BJ (cell line): ENCODE measurements at places on chromosomes 4 and X. TPM values are rescaled to one million over a fixed set of nuclear protein-coding genes. Genes with fewer than 3 reads are reported as not detected.

The PNMA5 gene
- polyA plus RNA-seq: not detected in 2 replicates

DNA sequence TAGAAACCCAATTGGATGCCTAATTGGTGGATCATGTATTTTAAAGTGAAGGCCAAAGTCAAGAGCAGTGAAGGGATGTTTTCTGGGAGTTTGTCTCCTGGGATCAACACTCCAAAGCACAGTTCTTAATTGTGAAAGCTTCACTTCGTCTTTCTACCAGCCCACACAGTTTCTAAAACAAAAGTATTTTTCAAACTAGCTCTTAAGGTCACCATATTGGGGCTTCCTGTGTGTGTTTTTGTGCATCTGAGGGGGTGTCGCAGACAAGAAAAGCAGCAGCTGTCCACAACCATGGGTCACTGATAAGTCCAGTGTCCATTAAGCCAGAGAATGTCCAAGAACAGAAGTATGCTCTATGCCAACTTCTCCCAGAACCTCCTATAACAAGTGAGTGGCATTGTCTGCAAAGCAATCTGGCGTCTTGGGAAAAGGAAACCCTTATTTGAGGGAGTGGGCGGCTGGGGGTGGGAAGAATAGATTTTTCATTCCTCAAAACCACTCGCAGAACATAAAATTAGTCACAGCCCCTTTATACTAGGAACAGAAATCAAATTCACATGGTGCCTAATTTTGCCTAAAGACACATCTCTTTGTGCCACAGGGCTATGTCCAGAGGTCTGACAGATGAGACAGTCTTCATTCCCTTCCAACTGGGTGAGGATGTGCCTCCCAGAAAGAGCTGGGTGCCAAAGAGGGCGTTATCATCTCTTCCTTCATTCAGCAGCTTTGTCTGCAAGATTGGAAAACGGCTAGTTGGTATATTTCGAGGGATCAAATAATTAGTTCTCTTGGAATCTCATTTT is 610.4 kb downstream of the BCOR start:
- DNase-seq: no peak

GRCh38 chrX:69951753-69952152 is 98.0 kb downstream of the AWAT2 start:
- no peak for DNase-seq

DNA sequence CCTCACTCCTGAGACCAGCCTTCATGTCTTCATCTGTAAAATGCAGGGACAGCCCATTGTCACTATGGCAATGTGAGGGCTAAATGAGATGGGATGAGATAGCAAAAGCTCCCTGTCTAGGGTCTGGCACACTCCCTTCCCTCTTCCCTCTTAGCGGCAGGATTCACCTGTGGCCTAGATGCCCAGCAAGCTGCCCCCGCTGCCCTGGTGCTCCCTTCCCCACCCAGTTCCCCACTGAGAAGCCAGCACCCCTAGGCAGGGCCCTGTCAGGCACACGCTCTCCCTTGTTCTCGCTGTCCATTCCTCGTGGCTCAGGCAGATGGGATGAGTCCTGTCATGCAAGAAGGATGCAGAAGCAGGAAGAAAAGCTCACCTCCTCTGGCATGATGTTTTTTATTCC is 49.2 kb upstream of the PJA1 start:
- no peak for DNase-seq

The ADGRG4 gene
- 0.01 TPM in 2 replicates for polyA plus RNA-seq

GRCh38 chr4:41024556-41025491 is 189.5 kb downstream of the APBB2 start:
- DNase-seq: no peak

The ARMCX2 gene
- 54.5 and 73.7 TPM in 2 replicates for polyA plus RNA-seq

DNA sequence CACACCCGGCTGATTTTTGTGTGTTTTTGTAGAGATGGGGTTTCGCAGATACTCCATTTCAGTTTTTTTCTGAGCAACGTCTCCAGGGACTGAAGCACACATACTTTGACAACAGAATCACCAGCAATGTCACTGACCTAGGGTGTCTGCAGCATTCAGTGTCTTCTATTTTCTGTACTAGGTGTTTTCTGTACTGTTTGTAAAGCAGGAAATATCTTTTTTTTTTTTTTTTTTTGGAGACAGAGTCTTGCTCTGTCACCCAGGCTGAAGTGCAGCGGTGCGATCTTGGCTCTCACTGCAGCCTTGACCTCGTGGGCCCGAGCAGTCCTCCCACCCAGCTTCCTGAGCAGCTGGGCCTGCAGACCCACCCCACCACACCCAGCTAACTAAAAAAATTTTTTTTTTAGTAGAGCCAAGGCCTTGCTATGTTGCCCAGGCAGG is 8.9 kb downstream of the ADD1 start:
- no peak for DNase-seq

The SPINK2 gene
- polyA plus RNA-seq: not detected in 2 replicates

The IL2 gene
- not detected in 2 replicates for polyA plus RNA-seq

- DNase-seq: no peak
Observed at GRCh38 chrX:129686422-129686948, 31.7 kb upstream of the APLN start.

GRCh38 chr4:140839888-140840790 is 84.0 kb upstream of the TBC1D9 start:
- DNase-seq: no peak

- DNase-seq: no peak
Observed at GRCh38 chr4:168811786-168812651, 198.0 kb downstream of the CBR4 start.

The NDST4 gene
- not detected in 2 replicates for polyA plus RNA-seq

- DNase-seq: no peak
Observed at GRCh38 chr4:67658302-67658701, 42.7 kb downstream of the UBA6 start.

The SMC1A gene
- 18.7 and 22.4 TPM in 2 replicates for polyA plus RNA-seq

DNA sequence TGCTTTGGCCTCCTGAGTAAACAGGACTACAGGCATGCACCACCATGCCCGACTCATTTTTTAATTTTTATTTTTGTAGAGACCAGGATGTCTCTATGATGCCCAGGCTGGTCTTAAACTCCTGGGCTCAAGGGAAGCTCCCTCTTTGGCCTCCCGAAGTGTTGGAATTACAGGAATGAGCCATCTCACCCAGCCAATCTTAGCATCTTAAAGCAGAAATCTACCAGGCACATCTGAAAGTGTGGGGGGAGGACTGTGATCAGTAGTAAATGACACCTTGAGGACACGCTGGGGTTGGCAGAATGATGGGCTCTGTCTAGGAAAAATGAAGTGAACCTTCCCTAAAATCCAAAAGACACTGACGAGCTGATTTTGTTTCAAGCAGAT is 149.2 kb downstream of the SPATA18 start:
- no peak for DNase-seq

The RGN gene
- polyA plus RNA-seq: 0.82 and 0.98 TPM in 2 replicates

DNA sequence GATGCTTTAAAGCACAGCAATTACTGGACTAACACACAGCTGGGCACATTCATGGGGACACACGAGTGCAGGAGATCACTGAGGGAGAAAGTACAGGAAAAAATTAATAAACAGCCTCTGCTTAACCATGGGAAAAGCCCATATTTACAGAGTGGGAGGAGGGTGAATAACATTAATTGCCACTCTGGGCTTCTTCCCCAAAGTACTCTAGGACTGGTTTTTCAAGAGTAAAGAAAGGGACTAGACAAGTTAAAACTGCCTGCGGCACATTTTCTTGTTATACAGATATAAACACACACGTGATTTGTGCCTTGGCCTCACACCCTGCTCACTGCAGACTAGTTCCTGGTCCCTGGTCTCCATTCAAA is 179.7 kb upstream of the TET2 start:
- DNase-seq: no peak

- DNase-seq: no peak
Observed at GRCh38 chrX:71941145-71941544, 30.5 kb downstream of the NHSL2 start.

- no peak for DNase-seq
Observed at GRCh38 chr4:20889901-20890300, 189.6 kb downstream of the PACRGL start.

DNA sequence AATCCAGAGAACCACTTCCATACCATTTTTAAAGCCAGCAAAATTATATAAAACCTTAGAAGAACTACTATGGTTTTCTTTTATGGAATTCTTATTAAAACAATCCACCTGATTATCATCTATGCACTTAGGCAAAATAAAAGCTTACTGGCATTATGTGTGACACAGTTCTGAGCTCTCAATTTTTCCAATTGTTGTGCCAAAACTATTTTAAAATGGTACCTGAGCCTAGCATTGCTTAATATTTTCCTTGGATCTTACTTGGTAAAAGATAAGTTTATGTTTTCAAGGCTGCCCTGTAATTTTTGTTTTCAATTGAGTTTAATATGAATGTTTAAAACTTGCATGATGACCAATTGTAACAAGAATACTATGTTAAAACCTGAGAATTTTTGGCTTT is 201.3 kb downstream of the MAD2L1 start:
- DNase-seq: no peak

- DNase-seq: no peak
Observed at GRCh38 chrX:24207826-24208225, 58.3 kb downstream of the ZFX start.

The TMEM255A gene
- 0.10 and 0.17 TPM in 2 replicates for polyA plus RNA-seq

The GPRIN3 gene
- 0.01 TPM in 1 of 2 replicates, not detected in the other for polyA plus RNA-seq

GRCh38 chr4:43271946-43272345 is 379.4 kb downstream of the GRXCR1 start:
- no peak for DNase-seq

The POLR2B gene
- polyA plus RNA-seq: 44.6 and 85.0 TPM in 2 replicates

The DACH2 gene
- polyA plus RNA-seq: not detected in 2 replicates

DNA sequence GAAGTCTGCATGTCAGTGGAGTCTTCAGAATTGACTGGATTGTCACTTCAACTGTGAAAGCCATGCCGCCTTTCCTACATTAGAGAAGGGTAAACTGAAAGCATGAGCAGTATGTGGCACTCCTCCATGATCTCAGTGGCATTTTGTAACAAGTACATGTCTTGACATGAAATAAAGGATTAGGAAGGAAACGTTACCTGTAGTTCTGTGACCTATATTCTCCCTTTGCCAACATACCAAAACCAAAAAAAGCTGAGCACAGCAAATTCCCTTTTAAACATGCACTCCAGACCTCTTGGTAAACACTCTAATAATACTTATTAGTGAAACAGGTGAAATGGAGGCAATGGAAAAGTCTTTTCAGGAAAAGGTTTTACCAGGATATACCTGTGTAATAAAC is 344.2 kb downstream of the GRIA2 start:
- DNase-seq: no peak

DNA sequence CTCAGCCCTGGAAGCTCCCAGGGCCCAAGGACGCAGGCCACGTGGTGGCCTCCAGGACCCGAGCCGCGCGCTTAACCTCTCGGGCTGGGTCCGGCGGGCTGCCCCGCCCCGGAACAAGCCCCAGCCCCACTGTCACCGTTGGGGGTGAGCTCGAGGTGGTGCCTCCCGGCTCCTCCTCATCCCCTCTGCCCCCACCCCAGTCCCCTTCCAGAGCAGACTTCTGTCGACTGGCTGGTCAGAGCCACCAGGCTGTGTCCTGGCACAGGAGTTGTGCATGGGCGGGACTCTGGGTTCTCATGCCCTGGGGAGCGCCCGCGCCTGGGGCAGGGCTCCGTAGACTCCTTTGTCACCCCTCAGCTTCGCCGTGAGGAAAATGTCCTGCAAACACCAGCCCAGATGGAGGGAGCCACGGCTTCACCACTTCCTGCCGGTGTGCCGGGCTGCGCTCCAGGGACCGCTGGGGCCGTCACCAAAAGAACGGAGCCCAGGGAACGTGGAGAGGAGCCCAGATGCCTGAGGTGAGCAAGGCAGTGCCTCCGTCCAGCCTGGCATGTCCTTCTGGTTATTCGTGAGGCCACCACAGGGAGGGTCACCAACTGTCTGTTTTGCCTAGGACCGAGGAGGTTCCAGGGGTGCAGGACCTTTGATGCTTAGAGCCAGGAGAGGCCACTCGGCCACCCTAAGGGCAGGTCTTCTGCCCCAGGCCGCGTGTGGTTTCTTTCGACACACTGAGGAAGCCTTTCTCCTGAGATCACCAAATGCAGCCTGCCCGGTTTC is 7.1 kb upstream of the RGS12 start:
- DNase-seq: peak; percentile 65

The DCAF8L2 gene
- not detected in 2 replicates for polyA plus RNA-seq

DNA sequence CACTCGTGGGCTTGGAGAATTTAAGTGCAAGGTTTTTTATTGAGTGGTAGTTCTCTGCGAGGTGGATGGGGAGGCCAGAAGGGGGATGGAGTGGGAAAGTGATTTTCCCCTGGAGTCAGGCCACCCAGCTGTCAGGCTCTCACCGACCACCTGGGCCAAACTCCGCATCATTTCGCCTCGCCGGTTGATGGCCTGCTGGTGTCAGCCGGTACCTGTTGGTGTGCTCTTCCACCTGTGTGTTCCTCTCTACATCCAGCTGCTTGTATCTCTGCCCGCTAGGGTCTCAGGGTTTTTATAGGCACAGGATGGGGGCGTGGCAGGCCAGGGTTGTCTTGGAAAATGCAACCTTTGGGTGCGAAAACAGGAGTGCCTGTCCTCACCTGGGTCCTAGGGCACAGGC is 200.9 kb downstream of the DACH2 start:
- DNase-seq: no peak

The BRS3 gene
- not detected in 2 replicates for polyA plus RNA-seq

The MAGEE1 gene
- polyA plus RNA-seq: 0.26 and 0.27 TPM in 2 replicates

DNA sequence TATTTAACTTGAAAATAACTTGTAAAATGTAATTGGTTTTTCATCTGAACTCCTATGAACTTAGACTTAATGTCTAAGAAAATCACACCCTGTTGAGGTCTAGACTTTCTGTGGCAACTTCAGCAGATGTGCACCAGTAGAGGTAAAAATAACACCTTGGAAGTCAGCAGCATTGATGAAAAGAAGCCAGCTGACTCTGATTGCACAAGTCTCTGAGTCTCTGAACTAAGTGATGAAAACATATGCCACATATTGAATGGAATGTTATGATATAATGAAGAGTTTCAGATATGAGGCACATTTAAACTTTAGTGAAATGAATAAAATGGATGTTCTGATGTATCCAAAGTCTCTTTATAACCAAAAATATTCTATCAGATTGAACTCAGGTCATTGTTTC is 155.4 kb downstream of the GPM6A start:
- DNase-seq: no peak

The SPANXB1 gene
- not detected in 2 replicates for polyA plus RNA-seq

The PABPC4L gene
- 2.5 and 3.8 TPM in 2 replicates for polyA plus RNA-seq

The FOXR2 gene
- polyA plus RNA-seq: not detected in 2 replicates
